Amygdala (tissue), 56 donors: ENCODE measurements at places on chromosomes 2 and 18.

DNA sequence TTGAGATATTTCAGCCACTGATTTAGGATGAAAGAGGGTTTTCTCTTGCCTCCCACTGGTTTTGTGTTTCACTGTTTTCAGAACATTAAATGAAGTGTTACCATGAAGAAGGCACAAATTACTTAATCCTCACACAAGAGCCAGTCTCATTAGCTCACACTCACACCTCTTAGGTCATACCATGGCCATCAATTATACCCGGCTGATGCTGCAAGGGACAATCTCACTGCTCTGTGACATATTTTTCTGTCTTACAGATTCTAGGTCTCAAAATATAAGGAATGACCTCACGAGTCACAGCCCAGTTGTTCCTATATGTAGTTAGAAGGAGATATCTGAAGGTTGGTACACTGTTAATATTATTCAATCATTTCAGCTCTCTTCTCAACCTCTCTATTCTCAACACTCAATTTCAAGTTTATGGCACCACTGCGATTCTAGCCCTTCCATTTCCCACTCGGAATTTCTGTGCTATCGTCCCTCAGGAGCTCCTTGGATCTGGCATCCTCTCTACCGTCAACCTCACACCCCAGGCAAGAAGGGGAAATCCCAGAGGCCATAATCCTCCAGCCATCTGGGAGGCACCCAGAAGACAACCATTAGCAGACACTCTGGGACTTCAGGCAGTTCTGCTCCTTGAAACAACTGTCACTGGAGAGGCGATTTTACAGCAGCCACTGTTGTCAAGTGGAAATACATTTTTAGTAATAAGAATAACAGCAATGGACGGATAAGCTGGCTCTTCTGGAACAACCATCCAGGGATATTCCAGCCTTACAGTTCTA lies 101.9 kb downstream of the MREG start:
- DNase-seq, result no peak

- DNase-seq, result no peak
These were observed 67.7 kb downstream of the ACVR1 start for GRCh38 chr2:157808421-157808820.

DNA sequence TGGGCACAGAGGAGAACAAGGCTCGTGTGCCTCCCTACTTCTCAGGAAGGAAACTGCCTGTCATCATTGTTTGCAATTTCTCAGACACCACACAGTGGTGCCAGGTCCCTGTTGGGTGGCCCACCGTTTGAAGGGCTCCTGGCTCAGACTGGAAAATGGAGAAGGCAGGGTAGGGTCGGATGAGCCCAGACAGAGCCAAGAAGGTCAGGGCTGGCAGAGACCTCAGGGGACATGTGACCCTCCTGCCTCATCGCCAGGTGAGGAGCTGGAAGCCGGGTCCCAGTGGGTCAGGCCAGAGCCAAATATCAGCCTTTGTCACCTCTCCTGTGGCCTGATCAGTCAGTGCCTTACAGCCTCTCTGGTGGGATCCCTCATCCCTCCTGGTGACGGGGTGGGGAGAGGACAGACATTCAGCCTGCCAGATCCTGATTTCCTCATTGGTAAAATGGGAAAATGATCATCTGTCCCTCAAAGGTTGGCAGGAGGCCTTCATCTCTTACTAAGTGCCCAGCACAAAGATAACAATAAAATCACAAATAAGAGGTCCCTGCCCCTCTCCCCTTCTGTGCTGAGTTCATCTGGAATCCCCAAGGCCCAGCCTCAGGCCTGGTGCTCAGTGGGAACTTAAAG lies 117.6 kb downstream of the CAPN13 start:
- DNase-seq, result no peak

- no peak for DNase-seq
These were observed 111.3 kb downstream of the DOCK10 start for GRCh38 chr2:224930990-224931389.

GRCh38 chr18:78510636-78511035 lies 469.0 kb upstream of the SALL3 start:
- no peak for DNase-seq

DNA sequence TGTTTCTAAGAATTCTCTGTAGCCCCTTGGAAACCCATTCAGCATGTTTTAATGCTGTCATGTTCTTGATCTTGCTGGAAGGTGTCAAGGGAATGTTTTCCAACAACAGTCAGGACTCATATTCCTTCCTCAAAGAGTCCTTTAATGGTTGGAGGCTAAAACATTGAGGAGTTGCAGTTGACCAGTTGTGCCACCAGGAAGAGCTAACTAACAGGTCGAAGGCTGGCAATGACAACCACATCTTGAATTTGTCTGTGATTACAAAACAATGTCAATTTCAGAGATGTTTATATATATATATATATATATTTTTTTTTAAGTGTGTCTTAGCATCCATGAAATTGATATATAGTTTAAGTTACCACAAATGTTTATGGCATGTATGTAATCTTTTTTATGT lies 151.5 kb downstream of the INO80D start:
- no peak for DNase-seq

- DNase-seq, result no peak
These were observed 49.7 kb downstream of the APOB start for GRCh38 chr2:20994130-20994529.

GRCh38 chr2:20797096-20797495 lies 25.8 kb downstream of the LDAH start:
- no peak for DNase-seq

DNA sequence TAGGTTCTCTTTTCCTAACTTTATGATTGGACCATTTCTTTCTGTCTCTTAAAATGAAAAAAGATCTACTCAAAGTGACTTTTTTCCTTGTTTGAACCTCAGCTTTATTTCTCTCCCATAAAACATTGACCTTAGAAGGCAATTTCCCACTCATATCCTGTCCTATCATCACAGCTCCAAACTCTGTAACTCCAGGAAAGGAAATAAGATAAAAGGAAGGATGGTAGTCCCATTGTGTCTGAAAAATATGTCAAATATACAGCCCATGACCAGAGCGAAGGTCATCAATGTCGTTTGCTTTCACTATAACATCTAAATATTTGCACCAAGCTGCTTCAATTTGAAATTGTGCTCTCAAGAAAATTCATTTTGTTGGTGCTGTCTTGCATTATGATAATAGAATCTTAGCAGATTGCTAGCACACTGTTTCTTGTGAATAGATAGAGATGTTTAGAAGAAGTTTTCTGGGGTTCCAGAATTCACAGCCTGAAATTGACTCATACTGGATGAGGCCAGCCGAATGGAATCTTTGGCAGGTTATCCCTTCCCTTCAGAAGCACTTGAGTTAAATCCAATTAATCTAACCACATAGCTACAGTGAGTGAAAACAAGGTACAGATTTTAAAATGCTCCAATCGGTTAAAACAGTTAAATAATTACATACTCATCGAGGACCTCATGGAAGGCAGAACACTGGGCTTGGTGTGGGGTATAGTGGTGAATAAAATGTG lies 95.1 kb downstream of the CRIM1 start:
- DNase-seq, result no peak

GRCh38 chr2:150007815-150008430 lies 420.3 kb upstream of the MMADHC start:
- DNase-seq, result no peak

DNA sequence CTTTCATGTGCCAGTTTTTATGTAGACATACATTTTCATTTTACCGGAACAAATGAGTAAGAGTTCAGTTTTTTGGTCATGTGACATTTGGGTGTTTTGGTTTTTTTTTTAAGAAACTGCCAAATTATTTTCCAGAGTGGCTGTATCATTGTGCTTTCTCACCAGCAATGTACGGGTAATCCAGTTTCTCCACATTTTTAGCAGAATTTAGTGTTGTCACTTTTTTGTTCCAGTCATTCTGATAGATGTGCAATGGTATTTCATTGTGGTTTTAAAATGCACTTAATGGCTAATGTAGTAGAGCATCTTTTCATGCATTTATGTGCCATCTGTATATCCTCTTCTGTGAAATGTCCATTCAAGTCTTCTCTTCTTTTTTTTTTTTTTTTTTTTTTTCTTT lies 126.5 kb upstream of the FBXO11 start:
- no peak for DNase-seq
